ENCODE measurements at places on chromosomes 6 and 20.
A peak's percentile ranks its signal among the peaks of the same experiment; 100 is the strongest.

- no peak for DNase-seq
These were observed 82.9 kb upstream of the MPC1 start for GRCh38 chr6:166465671-166466087.

- no peak for DNase-seq
These were observed 15.3 kb upstream of the EXOC2 start for GRCh38 chr6:708237-708598.

GRCh38 chr20:11212902-11213301 lies 539.1 kb upstream of the JAG1 start:
- no peak for DNase-seq

GRCh38 chr20:32966881-32967781 lies 37.1 kb downstream of the SUN5 start:
- DNase-seq: peak; percentile 67

- no peak for DNase-seq
These were observed 94.3 kb downstream of the CEBPB start for GRCh38 chr20:50284811-50285375.

DNA sequence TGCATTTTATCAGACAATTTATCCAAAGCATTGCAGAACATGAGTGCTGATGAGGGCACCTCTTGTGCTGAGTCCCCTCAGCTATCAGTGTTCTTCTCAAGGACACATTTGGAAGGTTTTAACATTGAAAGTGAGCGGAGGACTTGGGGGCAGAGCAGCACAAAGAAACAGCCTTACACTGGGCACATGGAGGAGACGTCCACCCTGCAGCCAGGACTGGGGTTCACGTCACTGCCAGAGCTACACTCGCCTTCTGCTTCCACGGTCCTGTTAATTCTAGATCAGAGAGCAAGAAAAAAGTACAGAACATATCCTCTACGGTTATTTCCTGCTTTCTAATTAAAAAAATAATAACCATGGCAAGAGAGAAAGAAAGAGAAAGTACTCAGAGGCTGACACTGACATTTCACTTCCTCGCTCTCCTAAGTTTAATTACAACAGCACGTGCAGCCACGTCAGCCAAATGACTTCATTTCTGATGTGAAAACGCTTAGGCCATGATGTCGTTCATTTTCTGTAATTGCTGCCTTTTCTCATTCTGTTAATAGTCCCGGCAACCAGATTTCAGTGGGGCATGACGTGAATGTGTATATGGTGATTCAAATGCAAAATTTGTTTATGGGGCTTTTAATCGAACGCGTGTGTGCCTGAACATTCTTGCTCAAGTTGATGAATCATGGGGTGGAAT lies 5.1 kb downstream of the PRND start:
- peak; percentile 60 for DNase-seq

DNA sequence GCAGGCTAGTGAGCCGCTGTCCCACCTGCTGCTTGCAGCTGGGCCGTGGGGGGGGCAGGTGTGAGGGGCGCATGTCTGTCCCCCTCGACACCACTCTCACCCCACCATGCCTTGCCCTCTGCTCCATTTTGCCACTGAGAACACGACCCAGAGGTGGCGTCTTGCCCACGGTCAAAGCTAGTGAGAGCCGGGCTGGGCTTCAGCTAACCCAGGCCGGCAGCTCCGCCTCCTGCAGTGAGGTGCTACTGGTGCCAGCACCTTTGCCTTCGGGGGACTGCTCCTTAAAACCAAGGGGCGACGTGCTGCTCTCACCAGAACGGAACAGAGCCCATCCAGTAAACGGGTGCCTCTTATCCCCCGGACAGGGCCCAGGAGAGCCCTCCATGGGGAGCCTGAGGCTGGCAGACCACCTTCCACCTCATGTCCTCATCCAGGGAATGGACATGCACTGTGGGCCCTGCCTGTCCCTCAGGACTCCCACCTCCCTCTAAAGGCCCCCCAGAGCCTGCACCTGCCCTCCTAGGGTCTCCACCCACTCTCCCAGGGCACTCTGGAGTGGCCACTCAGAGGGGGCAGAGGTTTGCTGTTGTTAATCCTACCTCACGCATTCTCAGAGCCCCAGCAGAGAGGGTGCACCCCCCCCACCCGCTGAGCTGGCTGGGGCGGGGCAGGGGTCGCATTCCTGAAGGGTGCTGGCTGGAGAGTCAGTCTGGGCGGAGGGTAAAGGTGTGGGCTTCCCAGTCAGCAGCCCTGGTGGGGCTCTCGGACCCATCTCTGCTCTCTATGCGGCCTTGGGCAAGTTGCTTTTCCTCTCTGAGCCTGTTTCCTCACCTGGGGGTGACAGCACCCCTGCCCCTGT lies 2.9 kb downstream of the RBBP8NL start:
- DNase-seq: no peak

DNA sequence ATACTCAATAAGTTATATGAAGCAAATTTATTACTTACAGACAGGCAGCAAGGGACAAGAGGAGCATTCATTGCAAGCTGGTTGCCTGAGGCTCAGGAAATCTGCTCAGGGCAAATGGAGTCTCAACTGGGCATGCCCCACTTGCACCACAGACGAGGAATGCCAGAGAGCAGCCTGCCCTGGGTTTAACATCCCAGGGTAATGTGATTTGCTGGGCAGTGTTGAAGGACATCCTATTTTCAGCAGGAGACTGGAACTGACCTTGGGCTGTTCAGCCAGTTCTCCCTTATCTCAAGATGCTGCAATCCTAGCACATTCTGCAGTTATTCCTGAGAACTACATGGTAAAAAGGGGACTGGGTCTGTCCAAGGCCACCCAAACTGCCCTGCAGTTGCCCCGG lies 3.8 kb upstream of the ENTPD6 start:
- DNase-seq: no peak

- DNase-seq: no peak
These were observed at the start of gene OVOL2 for GRCh38 chr20:18057101-18057993. OVOL2 (minus strand) TSS chr20:18057916; CDS start chr20:18057634, 282 bp downstream.

DNA sequence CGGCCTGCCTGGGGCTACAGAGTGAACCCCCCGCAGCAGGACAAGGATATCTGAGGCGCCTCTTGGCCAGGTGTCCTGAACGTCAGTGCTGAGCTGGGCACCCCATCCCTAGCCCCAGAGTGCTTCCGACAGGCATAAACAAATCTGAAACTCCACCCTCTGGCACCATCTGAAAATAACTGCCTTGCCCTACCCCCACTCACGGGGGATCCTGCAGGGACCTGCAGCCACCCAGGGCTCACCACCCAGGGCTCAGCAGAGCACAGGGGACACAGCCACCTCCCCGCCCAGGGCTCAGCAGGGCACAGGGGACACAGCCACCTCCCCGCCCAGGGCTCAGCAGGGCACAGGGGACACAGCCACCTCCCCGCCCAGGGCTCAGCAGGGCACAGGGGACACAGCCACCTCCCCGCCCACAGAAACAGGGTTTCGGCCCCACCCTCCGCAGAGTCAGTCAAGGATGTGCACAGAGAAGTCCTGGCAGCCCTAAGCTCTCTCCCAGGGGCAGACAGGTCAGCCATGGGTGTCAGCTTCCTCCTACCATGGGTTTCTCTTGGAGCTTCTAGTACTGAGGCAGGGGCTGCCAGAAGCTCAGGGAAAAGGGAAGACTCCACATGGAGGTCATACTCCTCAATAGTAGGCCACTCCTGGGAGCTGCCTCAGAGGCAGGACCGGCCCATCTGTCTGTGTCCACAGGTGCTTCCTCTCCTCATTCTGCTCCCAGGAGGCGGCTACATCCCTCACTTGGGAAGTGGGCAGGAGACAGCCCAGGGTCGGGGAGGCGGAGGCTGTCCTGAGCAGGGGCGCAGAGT lies 4.6 kb downstream of the UCKL1 start:
- DNase-seq: no peak

- no peak for DNase-seq
These were observed 12.4 kb downstream of the FRS3 start for GRCh38 chr6:41767112-41767833.

GRCh38 chr20:48904566-48905296 lies 16.8 kb upstream of the ARFGEF2 start:
- peak; percentile 60 for DNase-seq

DNA sequence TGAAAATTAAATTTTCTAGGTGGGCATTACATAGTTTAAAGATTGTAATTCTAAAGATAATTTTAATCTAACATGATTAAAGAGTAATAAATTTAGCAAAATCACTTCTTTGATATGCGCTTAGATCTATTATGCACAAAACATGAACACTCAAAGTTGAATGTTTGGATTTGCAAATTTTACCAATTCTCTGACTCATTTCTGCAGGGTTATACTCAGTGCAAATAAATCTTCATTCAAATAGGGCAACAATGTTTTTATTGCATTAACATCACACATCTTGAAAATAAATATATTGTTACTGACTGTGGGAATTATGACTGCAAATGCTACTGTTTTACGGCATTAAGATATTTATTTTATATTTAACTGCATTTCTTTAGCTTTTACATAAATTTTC lies 110.7 kb downstream of the OGFRL1 start:
- no peak for DNase-seq

- no peak for DNase-seq
These were observed 22.1 kb downstream of the RPP40 start for GRCh38 chr6:4981761-4982160.

DNA sequence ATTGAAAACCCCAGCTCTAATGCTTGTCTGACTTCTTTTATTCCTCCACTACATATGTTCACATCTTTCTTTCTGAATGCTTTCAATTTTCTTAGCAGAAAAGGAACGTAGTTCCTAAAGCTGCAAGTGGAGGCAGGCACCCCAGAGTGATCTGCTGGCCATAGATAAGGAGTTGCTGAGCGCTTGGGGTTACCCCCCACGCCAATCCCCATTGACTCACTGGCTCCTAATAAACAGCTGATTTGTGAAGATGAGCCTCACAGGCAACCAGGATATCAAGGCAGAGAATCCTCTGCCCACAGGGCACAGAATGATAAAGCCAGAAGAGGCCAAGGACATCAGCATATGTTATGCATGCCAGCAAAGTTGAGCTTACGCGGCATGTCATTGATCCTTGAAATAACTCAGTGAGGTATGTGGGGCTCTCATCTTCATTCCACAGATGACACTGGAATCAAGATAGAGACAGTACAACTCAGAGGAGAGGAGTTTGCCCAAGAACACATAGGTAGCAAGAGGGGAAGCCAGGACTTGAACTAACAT lies 129.1 kb upstream of the PTPRT start:
- DNase-seq: no peak

GRCh38 chr20:47127999-47128398 lies 228.5 kb downstream of the ZMYND8 start:
- no peak for DNase-seq

GRCh38 chr6:53546281-53546680 lies 1.4 kb upstream of the GCLC start:
- no peak for DNase-seq
